Stimulated activated CD4-positive, alpha-beta T cell treated with anti-CD3 and anti-CD28 coated beads, TNF-alpha, amount 100 ng/mL, for 4 hours (primary cell): ENCODE measurements at places on chromosomes 3 and 15.

GRCh38 chr3:142987080-142987700 is 14.2 kb upstream of the U2SURP start:
- DNase-seq, result no peak

DNA sequence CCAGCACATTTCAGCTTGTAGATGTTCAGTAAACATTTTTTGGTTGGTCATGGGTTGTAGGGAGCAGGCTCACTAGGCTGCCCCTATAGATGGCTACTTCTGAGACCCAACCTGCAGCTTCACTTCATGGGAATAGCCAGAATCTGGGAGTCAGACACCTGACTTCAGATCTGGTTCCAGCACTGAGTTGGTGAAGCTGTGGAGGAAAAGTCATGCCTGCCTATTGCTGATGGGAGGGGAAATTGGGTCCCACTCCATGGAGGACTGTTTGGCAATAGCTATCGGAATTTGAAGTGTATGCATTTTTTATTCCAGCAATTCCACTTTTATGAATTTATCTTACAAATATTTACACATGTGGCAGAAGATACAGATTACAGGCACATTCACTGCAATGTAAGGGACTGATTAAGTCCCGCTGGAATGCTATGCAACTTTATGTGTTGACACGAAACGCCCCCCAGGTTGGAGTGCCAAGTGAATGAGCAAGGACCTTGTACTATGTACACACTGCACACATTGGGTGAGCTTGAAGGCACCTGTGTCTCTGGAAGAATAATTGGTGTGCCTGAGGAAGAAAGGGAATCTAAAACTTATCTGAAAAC is 7.8 kb upstream of the CCR1 start:
- no peak for DNase-seq

DNA sequence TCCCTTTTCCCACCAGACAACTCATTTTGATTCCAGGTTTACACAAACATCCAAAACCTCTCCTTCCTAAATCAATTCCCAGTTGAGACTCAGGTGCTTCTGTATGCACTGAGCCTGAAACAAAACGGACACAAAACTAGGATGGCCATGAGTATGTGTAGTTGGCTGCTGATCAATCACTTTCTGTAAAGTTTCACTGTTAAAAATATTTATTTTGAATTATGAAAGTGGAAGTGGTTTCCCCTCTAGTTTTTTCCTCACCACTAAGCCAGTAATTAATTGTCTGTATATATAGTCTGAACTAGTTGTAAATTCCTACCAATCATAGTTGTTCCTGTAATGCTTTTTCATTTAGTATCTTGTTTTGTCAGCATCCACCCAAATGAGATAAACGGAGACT is 51.7 kb upstream of the TSPAN3 start:
- no peak for DNase-seq

- no peak for DNase-seq
These were observed 203.3 kb upstream of the IL12A start for GRCh38 chr3:159785273-159785708.

DNA sequence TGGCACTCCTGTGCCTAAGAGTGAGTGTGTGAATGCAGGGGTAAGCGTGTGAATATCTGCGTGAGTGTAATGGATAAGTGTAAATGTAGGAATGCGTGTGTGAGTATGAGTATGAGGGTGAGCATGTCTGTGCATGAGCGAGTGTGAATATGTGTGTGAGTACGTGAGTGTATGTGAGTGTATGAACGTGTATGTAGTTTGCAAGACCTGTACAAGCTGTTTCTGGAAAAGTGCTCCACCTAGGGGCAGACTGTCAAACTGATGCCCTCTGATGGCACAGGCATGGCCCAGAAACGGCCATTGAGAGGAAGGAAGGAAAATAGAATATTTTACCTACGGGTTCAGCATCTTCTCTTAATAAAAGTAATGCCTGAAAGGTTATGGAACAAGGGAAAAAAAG is 24.4 kb upstream of the FRMD4B start:
- peak; percentile 39 for DNase-seq

DNA sequence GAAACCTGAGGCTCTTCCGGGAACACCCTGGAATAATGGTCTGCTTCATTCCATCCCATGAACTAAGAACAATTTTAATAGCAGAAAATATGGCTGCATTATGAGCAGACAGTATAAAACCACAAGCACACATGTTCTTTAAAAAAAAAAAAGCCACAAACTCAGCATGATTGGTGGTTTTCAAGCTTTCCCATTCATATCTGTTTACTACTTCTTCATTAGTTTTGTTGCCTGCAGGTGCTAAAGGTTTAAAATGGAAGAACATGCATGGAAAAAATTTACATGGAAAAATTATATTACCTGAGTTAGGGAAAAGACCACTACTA is 137.9 kb upstream of the HES1 start:
- no peak for DNase-seq

- DNase-seq, result no peak
These were observed 156.0 kb upstream of the TPM1 start for GRCh38 chr15:62886431-62887071.

- DNase-seq, result no peak
These were observed 291.0 kb downstream of the PLOD2 start for GRCh38 chr3:145869958-145870357.

DNA sequence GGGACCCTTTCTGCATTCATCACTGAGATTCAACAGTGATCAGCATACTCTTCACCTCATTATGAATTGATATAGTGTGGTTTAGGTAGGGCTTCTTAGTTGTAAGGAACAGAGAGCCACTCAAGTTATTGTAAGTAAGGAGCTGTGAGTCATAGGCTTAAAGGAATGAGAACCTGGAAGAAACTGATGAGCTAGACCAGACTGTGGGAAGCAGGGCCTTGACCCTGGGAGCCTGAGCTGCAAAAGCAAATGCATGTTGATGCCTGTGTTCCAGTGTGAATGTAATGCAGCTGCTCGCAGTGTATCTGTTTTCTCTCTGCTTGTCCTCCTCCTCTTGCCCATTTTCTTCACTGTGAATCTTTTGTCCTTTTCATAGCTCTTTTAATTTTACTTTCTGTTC is 13.6 kb downstream of the ZKSCAN7 start:
- no peak for DNase-seq

GRCh38 chr15:74680456-74680855 is 15.4 kb downstream of the EDC3 start:
- DNase-seq, result no peak

DNA sequence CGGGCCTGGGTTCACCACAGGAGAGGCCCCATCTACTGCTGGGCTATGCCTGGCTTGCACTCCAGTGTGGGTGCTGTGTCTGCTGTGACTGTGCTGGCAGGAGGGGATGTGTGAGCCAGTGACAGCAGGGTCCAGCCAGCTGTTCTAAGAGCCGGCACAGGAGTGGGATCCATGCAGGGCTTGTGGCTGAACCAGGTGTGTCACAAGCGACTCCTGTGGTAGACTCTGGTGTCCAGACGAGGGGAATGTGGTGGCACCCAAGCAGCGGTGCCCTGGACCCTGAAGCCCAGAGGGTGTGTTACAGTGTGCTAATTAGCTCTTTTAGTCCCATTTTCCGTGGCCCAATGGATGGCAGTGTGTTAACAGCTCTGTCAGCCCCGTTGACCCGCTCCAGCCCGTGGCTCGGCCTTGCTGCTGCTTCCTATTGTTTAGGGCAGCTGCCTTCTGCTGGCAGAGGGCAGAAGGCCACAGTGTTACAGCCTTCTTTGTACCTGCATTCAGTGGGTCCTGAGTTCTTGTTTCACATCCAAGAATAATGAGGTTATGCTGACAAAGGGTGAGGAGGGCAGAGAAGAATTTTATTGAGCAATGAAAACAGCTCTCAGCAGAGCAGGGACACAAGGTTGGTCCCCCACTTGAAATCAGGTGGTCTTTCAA is 78.5 kb upstream of the RNU6-1 start:
- DNase-seq, result no peak

GRCh38 chr15:60535743-60536142 is 56.8 kb upstream of the ICE2 start:
- no peak for DNase-seq

GRCh38 chr3:30835667-30836066 is 58.8 kb downstream of the GADL1 start:
- no peak for DNase-seq

GRCh38 chr3:44896440-44896839 is 22.0 kb downstream of the TGM4 start:
- no peak for DNase-seq

GRCh38 chr15:57792724-57793449 is 86.4 kb downstream of the POLR2M start:
- DNase-seq, result no peak

DNA sequence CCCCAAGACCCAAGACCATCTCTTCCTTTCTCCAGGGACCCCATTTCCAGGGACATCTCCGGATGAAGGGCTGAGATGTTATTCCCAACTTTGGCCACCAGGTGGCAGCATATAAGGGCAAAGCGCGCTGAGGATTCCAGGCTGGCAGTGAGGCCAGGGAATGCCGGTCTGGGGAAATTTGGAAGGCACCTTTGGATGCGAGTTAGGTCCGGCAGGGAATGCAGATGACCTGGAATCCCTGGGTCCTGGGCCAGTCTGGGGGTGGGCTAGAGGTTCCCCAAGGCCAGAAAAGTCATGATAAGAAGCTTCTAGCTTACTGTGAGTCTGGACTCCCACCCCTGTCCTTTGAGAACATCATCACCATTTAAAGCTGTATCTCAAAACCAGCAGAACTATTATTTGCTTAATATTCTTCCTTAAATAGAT is 1.6 kb upstream of the CHST13 start:
- DNase-seq, result peak; percentile 12

DNA sequence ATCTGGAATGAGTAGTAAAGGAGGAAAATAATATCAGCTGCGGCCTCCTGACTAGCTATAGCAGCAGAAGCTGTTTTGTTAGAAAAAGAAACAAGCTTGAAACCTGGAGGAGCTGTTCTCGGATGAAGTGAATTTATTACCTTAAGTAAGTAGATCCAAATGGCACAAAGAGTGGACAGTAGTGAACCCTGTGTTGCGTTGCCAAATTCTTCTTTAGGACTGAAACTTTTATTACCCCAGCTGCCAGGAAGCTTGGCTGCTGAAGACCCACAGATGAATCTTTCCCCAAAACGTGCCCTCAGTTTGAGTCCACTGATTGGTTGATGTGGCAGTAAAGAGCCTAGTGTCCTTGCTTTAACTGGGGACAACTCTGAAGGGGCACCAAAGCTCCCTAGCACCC is 366.8 kb upstream of the GBE1 start:
- DNase-seq, result no peak

DNA sequence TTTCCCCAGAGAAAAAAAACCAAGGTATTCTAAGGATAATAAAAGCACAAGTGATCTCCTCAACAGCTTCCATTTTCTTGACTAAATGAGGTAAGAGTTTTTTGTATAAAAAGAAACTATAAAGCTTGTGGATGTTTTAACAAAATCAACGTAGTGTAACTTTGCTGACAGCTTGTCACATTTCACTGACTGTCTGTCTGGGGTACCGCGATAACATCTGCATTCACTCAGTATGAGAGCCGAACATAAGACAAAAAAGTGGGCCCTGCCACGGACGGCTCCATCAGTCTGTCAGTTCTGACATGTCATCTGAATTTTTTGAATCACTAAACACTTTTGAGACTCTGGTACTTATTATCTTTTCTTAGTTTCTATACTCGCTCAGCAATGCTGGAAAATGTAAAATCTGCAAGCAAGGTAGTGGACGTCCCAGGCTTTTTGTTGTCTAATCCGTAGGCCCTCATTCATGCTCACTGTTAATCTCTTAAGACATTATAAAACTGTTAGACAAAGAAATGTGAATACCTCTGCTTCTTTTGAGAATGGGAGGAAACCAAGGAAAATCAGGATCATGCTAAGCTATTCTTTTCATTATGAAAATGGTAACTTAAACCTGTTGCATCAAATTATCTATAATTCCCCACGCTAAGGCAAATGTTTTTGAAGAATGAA is 307.1 kb downstream of the MECOM start:
- no peak for DNase-seq

GRCh38 chr15:81887912-81888311 is 157.9 kb downstream of the MEX3B start:
- DNase-seq, result no peak

GRCh38 chr3:23900744-23901143 is 16.0 kb downstream of the NKIRAS1 start:
- DNase-seq, result no peak

DNA sequence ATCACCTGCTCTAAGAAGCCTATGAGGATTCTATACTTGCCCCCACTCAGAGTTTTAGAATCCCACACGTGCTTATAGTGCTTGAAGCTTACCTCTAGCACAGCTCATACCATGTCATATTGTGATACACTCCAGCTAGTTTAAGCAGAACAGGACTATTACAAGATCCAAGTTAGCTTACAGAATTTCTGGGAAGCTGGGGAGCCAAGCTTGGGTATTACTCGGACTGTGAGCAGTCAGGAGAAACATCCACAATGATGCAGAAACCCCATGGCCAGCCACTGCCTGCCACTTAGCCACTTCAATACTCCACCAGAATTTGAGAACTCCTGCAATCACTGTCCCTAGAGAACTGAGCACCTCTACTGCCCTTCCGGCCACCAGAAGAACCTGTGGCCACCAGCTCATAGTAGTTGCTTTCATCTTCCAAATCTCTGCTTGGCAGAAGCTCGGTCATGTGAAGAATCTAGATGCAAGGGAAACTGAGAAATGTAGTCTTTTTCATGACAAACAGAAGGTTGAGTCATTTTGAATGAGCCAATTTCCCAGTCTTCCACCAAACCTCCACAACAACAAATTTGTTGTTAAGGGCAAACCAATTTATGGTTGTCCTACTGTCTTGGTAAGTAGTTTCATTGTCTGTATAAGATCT is 27.7 kb upstream of the SSR3 start:
- DNase-seq, result no peak

DNA sequence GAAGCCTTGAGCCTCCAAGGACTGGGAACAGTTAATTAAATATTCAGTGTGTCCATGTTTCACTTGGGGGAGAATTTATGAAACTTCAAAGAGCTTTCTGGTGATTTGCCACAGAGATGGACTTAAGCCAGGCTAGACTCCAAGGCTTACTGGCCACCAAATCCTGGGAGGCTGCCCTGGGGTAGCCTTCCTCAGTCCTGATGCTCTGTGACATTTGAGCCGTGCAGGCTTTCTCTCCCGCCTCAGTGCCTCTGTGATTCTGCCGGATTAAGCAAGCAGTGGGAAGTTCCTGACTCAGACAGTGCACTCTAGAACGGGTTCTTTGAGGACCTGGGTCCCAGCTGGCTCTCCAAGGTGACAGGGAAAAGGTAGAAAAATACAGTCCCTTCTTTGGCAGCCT is 314.7 kb upstream of the ICE2 start:
- no peak for DNase-seq

DNA sequence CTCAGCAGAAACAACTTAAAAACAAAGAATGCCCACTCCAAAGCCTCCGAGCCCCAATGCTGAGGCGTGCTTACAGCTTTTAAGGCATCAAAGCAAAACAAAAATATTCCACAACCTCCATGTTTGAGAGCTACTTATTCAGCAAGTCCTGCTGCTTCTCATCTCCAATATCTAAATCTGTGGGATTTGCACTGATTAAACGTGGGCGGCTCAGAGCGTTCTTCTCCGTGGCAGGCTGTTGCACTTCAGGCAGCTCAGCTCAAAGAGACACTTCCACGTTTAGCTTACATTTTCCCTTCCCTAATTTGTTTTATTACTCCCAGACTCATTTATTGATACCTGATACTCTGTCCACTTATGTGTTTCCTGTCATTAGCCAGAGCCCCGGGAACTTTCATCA is 282.6 kb upstream of the MCTP2 start:
- DNase-seq, result no peak
